ENCODE measurements at places on chromosomes 2 and 18. TPM values are rescaled to one million over a fixed set of nuclear protein-coding genes. Genes with fewer than 3 reads are reported as not detected.

Gene TMEM198
- 6.4 TPM for total RNA-seq

Gene PPM1G
- 51.3 TPM for total RNA-seq

Gene SDC1
- total RNA-seq = 1.6 TPM

Gene IMPACT
- 28.9 TPM for total RNA-seq

Gene SERPINB13
- total RNA-seq = not detected

Gene SLC30A3
- total RNA-seq = 0.06 TPM

Gene INPP5D
- total RNA-seq = 0.10 TPM
